ENCODE measurements at places on chromosomes 12 and 14.

GRCh38 chr12:106258226-106258625 is 10.4 kb upstream of the CKAP4 start:
- DNase-seq: no peak

DNA sequence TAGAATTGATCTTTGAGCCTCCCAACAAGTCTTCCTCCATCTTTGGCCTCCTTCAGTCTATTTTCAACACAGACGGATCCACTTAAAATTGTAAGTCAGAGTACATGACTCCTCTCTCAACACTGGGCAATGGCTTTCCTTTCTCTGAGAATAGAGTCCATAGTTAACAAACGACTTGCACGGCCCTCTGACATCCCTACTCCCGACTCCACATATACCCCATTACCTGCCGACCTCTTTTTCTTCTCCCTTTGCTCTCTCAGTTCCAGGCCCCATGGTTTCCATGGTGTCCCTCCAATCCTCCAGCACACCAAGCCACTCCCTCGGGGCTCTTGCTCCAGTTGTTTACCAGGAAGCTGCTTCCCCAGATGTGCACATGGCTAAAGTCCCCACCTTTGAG is 84.7 kb downstream of the DNAI7 start:
- DNase-seq: no peak

DNA sequence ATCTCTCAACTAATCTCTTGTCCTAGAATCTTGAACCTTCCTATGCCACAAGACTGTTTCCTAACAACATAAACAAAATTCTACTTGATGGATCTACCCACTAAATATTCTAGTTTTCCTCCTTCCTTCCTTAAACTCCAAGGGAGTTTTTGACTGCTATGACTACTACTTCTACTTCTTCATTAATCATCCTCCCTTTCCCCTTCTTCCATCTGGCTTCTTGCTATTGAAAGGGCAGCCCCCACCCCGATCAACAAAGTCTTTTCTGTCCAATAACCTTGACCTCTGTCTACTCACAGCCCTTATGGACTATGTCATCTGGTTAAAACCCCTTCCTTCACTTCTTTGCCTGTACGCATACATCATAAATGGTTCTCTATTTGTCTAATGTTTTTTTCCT is 5.6 kb downstream of the LTA4H start:
- DNase-seq: no peak

DNA sequence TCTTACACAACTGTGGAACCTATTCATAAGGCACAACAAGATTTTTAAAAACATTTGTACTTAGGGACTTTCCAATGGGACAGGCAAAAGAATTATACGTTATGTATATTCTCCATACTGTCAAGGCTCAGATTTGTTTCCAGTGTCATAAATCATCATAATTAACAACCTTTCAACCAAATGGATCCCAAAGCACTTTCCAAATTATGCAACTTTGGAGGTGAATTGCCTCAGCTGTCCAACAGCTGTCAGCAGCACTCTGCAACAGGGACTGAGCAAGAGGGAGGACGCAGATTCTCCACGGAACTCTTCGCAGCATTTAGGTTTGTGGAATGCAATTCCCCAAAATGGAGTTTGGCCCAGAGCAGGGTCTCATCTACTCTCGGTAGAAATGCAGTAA is 186.6 kb downstream of the PAX9 start:
- DNase-seq: peak; percentile 1

GRCh38 chr12:52630008-52630500 is 11.7 kb upstream of the KRT73 start:
- DNase-seq: no peak

DNA sequence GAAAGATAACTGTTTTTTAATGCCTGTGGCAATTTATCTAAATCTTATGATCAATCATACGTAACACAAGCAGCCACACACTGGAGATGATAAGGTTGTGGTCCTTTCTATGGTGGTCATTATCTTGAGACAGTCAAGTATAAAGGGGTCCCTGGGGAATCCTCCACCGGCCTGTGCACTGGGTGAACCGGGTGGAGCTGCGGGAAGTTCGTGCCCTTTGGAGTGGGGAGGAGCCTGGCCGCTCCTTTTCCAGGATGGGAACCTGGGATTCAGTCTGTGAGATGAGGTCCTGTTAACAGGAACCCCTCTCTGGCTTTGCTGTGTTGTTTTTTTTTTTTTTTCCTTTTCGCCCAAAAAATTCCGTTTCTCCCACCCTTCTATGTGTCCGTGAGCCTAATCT is 167.5 kb upstream of the RPL10L start:
- DNase-seq: no peak

- no peak for DNase-seq
Observed at GRCh38 chr14:104694475-104694950, 5.1 kb downstream of the INF2 start.

- peak; percentile 79 for DNase-seq
Observed at GRCh38 chr12:54220092-54220557, 31.3 kb upstream of the SMUG1 start.

DNA sequence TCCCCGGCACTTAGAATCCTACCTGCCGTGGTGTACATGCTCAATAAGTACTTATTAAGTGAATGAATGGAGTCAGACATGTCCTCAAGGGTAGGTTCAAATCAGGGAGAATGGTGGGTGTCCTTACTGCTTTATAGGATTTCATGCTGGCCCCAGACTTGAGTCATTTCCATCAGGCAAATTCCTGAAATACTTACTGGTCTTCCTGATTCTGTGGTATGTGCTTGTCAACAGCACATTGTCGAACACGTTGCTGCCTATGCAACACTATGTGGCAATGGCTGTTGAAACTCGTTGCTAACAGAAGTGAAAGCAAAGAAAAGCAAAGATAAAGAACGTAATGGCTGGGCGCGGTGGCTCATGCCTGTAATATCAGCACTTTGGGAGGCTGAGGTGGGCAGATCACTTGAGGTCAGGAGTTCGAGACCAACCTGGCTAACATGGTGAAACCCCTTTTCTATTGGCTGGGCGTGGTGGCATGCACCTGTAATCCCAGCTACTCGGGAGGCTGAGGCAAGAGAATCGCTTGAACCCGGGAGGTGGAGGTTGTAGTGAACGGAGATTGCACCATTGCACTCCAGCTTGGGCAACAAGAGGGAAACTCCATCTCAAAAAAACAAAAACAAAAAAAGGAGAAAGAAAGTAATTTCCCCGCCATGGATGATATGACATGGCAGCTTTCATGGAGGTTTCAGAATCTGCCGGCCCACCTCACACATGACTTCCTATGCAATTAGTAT is 214.9 kb downstream of the ZFP36L1 start:
- peak; percentile 99 for DNase-seq

GRCh38 chr12:27840229-27840999 is 60.4 kb upstream of the MANSC4 start:
- DNase-seq: no peak

- no peak for DNase-seq
Observed at GRCh38 chr12:92404921-92405320, 259.3 kb upstream of the BTG1 start.

DNA sequence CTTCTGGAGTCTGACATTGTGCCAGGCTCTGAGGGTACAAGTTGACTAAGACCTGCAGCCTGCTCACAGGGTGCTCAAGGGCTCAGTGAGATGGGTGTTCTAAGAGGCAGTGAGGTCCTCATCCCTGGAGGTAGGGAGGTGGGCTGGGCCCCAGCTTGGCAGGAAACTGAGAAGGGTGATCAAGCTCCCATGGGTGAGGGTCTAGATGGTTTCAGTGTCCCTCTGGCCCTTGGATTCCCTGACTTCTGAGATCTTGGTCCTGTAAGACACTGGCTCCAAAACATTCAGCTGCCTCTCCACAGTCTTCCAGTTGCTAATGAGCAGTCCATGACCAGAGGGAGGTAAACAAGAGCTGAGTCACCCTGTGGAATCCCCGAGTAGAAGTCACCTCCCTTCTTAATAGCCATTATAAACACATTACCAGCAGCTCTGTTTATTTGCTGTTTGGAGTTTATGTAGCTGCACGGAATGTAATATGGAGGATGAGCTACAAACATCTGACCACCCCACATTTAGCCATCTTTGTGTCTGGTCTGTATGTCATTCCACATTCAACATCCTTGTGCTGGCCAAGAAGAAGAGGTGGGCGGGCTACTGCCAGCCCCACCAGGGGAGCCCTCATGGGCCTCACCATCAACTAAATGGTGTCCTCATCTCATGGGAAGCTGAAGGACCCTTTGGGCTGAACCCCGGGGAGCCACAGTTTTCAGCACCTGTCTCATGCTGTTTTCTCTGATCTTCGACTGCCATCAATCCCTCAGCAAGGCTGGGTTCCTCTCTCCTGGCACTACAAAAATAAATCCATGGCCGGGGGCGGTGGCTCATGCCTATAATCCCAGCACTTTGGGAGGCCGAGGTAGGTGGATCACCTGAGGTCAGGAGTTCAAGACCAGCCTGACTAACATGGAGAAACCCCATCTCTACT is 37.2 kb upstream of the BDKRB2 start:
- peak; percentile 82 for DNase-seq

- DNase-seq: no peak
Observed at GRCh38 chr14:81298911-81299310, 78.2 kb upstream of the GTF2A1 start.

DNA sequence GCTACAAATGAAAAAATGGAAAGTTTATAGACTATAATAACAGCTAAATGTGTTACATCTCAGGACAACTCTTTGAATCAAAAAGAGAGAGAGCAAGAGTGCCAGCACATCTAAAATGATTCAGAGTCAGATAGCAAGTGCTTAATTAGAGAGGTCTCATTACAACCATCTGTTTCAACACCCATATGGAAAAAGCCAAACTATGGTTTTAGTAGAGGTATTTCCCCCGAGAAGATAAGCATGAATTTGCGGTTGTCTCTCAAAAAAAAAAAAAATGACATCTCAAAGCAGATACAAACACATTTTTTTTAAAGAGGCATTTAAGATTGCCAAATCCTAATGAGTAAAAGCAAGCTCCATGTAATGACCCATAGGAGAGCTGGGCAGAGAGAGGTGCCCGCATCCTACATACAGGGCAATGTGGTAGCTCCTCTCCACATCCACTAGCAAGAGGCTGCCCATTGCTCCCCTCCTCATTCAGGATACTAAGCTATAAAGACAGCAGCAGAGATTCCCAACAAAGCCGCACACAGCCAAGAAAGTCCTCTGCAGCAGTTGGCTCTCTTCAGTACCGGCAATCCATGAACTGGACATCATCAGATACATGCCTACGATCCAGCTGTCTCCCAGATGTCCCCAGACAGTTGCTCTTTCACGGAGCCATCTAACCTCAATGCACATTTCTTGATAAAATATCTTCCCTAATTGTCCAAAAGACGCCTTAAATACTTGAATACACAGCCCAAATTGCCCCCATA is 100.4 kb downstream of the EFCAB11 start:
- peak; percentile 86 for DNase-seq

DNA sequence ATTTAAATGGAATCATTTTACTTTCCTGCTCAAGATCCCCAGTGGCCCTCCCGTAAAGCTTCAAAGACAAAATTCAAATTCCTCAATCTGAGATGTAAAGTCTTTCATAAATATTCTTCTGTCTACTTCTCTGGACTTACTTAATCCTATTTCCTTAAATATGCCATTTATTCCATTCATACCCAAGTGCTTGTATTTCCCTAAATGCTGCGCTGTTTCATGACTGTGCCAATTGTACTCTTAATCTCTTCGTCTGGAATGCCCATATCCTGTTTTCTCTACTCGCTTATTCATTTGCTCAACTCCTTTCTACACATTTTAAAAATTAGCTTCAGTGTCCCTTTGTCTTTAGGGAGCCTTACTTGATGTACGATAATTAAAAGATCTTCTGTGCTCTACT is 280.1 kb downstream of the CPNE8 start:
- DNase-seq: no peak

DNA sequence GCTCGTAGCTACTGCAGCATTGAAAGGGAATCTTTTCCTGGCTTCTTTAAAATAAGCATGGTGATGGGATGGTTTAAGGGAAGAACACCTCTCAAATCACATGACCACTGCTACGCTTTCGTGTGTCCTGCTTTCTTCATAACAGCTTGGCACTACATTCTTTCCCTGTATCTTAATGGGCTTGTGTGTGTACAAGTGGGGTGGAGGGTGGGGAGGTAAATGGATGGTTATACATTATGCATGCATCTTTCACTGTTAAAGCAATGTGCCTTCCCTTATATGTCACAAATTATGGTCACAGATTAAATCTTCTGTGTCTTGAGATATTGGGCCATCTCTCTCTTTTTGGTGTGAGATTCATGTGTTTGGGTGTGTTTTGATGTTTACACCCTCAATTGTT is 169.4 kb upstream of the GARIN2 start:
- no peak for DNase-seq

DNA sequence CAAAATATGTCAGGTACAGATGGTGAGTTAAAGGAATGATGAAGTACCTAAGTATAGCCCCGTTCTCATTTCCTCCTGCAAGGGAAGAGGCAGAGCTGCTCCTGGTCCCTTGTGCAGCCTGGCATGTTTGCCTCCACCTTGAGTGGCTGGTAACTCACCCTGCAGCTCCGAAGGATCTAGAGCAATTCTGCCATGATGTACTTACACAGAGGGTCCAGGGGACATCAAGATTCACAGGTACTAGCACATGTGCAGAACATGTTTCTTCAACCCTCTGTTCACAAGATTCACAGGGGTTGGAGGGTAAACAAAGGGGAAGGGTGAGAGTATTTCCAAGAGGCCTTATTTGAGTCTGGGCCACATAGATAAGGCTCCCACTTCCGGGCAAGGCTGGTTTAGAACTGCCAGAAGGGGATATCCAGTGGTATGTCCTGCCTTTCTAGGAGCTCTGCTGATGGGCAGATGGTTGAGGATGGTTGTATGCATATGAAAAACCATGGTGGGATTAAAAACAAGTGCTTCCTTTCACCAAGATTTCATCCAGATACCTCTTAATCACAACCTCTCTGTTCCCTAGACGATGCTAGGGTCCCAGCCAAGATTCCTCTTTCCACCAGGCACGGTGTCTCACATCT is 7.7 kb downstream of the DCTN2 start:
- no peak for DNase-seq

GRCh38 chr14:66511849-66512248 is 3.9 kb downstream of the GPHN start:
- DNase-seq: no peak

GRCh38 chr12:106269150-106269771 is 21.4 kb upstream of the CKAP4 start:
- DNase-seq: no peak

DNA sequence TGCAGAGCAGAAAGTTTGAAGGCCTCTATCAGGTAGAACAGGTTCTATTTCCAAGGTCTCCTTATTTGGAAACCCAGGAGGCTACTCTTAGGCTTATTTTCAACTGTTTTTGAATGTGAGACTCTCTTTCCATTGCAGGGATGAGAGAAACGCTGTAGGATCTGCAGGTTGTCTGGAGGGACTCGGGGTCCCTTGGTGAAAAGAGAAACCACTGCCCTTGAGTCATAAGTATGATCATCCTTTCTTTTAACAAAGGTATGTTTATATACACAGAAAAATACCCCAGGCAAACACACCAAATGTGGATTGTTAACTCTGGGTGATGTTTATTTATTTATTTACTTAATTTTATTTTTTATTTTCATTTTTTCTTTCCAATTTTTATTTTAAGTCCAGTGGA is 57.8 kb upstream of the MAX start:
- DNase-seq: no peak

- no peak for DNase-seq
Observed at GRCh38 chr12:22348208-22348607, 13.7 kb upstream of the ST8SIA1 start.

All from fibroblast of skin of right quadriceps (primary cell).